ENCODE measurements at places on chromosomes 16 and 17.

- DNase-seq = no peak
Measured at GRCh38 chr16:69924777-69925191, 26.4 kb upstream of the CLEC18A start.

DNA sequence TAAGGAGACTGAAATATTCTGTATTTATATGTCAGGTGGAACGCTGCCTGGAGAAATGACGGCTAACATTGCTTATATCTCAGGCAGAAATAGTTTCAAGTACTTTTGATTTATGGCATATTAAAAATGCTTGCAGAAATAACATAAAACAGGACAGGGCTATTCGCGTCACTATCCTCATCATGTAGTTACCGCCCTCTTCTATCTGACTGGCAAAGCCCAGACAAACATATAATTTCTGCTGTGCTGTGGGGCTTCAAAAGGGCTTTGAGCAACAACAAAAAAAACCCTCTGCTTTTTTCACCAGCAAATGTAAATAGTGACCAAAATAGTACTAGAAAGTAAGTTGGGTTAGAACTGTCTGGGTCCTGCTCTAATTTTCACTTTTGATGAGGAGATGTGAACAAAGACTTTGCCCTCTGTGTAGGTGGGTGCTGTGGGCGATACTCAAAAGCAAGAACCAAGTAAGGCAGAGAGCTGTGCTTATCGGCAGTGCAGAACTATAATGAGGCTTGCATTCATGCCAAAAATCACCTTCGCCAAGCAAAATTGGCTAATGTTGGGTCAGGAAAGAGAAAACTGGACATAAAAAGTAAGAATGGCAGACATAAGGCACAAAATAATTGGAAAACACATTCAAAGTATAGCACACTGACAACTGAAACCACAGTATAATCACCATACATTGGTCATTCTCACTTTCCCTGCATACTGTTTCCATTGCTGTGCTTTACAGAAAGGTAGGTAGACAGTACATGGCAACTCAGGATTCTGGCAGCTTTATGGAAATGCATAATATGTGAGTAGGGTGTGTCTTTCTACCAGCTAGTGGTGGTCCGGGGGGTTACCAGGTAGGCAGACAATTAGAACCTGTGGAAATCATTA, 151.2 kb upstream of the AXIN2 start:
- DNase-seq = no peak

GRCh38 chr16:84462296-84463210, 41.9 kb downstream of the MEAK7 start:
- no peak for DNase-seq

DNA sequence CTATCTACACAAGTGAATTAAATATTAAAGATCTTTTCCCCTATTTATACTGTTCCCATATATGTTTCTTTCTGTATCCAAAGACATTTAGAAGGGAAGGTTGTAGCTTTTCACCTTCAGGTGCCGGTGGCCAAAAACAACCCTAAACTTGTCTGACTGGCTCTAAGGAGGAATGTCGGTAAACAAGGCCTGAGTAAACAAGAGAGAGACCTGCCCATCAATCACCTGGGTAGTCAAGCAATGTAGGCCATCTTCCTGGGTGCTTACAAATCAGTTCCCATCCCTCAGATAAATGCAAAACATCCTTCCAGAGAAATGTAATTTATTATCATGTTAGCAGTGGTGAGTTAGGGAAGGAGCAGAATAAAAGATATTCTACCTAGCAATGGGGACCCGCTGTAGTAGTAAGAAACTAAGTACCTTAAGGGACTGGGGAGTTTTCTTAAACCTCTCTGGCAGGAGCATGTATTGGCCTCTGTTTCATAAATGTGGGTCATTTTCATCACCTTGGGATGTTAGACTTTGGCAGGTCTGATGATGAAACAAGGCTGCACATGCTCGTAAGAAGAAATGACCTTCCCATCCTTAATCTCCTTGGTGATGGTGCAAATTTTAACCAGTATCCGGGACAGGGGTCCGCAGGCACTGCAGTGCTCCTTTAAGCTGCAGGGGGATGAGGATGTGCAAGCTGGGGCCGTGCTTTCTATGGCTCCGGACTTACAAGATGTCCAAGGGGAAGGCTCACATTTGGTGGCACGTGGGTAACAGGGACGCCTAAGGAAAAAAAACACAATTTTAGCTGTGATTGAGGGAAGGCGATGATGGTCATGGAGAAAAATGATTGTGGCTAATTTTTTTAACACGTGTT, 8.4 kb downstream of the KRT39 start:
- no peak for DNase-seq

- no peak for DNase-seq
Measured at GRCh38 chr16:57373117-57373947, 1.0 kb downstream of the CX3CL1 start.

GRCh38 chr16:78183437-78184237, 84.2 kb downstream of the WWOX start:
- DNase-seq = no peak

DNA sequence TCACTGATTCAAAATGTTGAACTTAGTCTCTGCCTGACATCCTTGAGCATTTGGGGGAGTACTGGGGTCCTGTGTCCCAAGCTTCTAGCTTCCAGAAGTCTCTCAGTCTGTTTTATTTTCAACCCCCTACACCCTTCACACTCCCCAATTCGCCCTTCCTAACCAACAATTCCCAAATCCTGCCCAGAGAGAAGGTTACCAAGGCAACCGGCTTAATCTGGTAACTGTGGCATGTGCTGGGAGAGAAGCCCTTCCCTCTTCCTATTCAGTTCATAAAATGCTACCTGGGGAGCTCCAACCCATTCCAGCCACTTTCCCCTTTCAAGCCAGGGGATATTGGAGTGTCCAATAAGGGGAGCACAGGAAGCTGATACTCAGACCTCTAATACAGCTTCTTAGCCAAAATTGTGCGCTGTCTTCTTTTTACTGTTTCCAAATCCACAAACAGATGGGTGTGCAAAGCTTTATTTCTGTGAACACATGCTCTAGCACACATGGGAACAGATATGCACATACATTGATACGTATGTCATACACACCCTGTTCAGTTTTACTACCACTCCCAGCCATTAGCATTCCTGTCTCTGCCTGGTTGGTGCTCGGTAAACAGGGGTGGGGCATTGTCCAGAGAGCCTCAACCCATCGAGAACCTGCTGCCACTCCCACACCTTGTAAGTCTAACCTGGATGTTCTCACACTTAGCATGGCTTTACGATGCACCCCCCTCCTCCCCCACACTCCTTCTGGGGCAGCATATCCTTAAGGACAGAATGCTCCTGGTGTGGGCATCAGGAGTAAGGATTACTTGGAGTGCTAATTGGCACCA, 1.1 kb upstream of the RAPGEFL1 start:
- DNase-seq = no peak

GRCh38 chr16:17177242-17177958, 293.4 kb downstream of the XYLT1 start:
- DNase-seq = no peak

DNA sequence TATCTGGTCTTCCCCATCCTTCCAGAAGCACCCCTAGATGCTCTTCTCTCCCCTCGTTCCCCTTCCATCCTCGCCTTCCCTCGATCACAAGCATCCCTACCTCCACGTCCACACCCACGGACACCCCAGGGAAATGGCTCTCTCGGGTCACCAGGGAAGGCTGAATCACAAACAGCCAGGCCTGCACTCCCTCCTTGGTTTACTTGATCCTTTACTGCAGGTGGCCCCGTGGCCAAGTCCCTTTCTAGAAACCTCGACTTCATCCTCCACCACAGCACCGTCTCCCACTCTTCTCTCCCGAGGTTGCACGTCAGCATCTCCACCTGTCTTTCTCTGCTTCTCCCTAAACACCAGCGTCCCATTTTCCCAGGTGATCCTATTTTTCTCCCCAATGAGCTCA, 6.5 kb upstream of the RBFOX3 start:
- no peak for DNase-seq
